Hepatocyte (in vitro differentiated cells): ENCODE measurements at places on chromosomes 13 and 19. TPM values are rescaled to one million over a fixed set of nuclear protein-coding genes. Genes with fewer than 3 reads are reported as not detected.

DNA sequence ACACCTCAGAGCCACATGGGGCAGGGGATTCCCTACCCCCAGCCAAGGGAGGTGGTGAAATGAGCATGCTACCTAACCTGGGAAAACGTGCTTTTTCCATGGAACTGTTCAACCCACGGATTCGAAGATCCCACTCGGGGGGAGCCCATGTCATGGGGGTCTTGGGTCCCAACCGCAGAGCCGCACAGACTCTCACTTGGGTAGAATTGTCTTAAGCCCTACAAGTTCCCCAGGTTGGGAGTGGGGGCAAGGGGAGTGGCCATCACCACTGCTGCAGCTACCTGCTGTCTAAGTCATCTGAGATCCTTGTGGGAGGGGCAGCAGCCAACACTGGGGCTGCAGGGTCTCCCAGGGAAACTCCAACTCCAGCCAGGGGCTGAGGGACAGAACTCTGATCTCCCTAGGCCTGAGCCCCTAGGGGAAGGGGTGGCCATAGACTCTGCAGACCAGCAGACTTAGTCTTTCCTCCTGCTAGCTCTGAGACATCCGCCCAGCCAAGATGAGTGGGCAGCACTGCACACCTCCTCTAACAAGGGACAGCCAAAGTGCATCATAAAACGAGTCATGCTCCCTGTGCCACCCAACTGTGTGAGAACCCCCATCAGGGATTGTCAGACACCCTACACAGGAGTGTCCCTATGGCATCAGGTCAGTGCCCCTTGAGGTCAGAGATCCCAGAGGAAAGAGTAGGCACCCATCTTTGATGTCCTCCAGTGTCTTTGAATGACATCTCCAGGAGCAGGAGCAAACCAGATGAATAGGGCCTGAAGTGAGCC lies 610.4 kb upstream of the SLITRK6 start:
- no peaks in the 10 kb centered on the region for H3K27me3 ChIP-seq
- H3K4me3 ChIP-seq: no peak overlapping the region
- DNase-seq: no peak
- no peak overlapping the region for H3K27ac ChIP-seq
- H3K4me1 ChIP-seq: no peaks in the 10 kb centered on the region

GRCh38 chr19:1384085-1384462 lies 367 bp downstream of the NDUFS7 start:
- peaks cover 5% of the 10 kb centered on the region for H3K4me1 ChIP-seq
- no peak for DNase-seq
- no peaks in the 10 kb centered on the region for H3K36me3 ChIP-seq
- no peaks in the 10 kb centered on the region for H3K27me3 ChIP-seq
- H3K4me3 ChIP-seq: peak overlapping the region; percentile 69

DNA sequence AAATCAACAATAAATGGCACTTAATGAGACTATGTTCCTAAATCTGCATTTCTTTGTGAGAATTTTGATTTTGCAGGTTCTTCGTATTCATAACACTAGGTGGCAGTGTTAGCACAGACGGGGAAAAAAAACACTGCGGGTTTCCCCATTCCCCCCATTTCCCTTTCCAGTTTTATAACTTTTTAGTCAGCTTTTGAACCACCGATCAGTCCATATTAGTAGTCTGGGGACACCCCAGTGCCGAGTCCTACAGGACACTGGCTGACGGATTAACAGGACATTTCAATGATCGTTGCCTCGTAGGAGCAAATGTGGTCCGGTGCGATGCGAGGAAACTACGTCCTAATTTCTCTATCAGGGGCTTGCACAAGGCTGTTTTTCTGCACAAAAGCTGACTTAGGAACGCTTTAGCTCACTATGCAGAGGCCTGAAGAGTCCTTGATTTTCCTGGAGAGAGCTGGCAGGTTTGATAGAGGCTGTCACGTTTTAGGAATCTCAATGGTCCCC lies 234.3 kb downstream of the LMO7 start:
- DNase-seq: peak; percentile 45
- no peaks in the 10 kb centered on the region for H3K36me3 ChIP-seq
- H3K27me3 ChIP-seq: no peaks in the 10 kb centered on the region
- no peak overlapping the region for H3K4me3 ChIP-seq

DNA sequence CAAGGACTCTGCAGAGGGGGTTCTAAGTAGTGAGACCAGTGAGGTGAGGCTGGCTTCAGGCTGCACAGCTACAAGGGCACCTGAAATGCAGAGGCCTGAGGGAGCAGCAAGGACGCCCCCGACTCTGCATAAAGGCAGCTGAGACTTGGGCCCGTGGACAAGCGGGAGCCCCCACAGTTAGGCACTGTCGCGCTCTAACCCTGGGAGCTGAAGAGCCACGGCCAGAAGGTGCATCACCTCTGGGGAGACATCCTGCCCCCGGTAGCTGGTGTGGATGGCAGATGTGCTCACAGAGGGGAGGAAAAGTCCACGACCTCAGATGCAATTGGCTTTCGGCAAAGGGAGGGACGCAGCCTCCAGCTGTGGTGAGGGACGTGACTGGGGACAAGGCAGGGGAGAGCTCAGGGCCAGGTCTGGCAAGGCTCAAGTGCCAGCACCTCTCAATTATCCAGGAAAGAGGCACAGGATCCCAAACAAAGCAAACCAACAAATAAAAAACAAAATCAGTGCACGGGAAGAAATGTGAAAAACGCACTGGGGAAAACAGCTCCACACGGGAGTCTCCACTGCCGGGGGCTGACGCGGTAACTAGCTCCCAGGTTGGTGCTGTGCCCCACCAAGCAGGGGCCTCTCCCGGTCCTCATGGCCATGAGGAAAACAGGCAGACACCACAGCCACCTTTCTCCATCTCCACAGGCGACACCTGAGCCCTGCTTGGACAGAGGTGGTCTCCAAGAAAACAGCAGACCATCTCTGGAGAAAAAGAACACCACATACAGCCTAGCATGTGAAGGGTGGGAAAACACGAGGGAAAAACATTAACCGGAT lies 23.0 kb upstream of the PLPP2 start:
- H3K27me3 ChIP-seq: no peaks in the 10 kb centered on the region
- H3K4me3 ChIP-seq: no peak overlapping the region
- H3K36me3 ChIP-seq: no peaks in the 10 kb centered on the region
- DNase-seq: no peak

GRCh38 chr19:56321254-56321988 lies 6.8 kb upstream of the ZSCAN5A start:
- H3K27me3 ChIP-seq: no peaks in the 10 kb centered on the region
- no peak overlapping the region for H3K4me3 ChIP-seq
- H3K27ac ChIP-seq: no peak overlapping the region
- no peaks in the 10 kb centered on the region for H3K36me3 ChIP-seq
- DNase-seq: no peak

- peak within 1 kb of the TSS; percentile 98 for H3K27ac ChIP-seq
- H3K4me1 ChIP-seq: peaks cover 31% of the 10 kb centered on the region
- peak; percentile 99 for DNase-seq
- no peaks in the 10 kb centered on the region for H3K36me3 ChIP-seq
- H3K4me3 ChIP-seq: peak within 1 kb of the TSS; percentile 80
Observed at GRCh38 chr19:53867225-53868090, at the start of gene MYADM. Gene MYADM, plus strand, starts transcription at chr19:53867883. Its CDS starts 5,647 bp downstream, at chr19:53873530.

DNA sequence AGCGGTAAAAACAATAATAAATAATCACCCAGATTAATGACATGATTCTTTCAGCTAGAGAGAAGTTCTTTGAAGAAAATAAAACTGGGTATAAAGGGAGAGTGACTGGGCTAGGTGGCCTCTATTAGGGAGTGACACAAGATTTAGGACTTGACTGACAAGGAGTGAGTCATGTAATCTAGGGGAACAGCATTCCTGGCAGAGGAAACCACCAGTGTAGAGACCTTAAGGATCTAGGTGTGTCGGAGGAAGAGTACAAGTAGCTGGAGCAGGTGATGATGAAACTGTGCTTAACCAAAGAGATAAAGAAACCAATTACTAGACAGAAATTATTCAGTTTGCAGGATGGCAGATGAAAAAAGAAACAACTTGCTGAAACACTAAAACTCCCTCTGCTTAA lies 248.0 kb downstream of the RFC3 start:
- no peaks in the 10 kb centered on the region for H3K4me1 ChIP-seq
- no peaks in the 10 kb centered on the region for H3K36me3 ChIP-seq
- DNase-seq: peak; percentile 19
- H3K4me3 ChIP-seq: no peak overlapping the region
- H3K27me3 ChIP-seq: no peaks in the 10 kb centered on the region

DNA sequence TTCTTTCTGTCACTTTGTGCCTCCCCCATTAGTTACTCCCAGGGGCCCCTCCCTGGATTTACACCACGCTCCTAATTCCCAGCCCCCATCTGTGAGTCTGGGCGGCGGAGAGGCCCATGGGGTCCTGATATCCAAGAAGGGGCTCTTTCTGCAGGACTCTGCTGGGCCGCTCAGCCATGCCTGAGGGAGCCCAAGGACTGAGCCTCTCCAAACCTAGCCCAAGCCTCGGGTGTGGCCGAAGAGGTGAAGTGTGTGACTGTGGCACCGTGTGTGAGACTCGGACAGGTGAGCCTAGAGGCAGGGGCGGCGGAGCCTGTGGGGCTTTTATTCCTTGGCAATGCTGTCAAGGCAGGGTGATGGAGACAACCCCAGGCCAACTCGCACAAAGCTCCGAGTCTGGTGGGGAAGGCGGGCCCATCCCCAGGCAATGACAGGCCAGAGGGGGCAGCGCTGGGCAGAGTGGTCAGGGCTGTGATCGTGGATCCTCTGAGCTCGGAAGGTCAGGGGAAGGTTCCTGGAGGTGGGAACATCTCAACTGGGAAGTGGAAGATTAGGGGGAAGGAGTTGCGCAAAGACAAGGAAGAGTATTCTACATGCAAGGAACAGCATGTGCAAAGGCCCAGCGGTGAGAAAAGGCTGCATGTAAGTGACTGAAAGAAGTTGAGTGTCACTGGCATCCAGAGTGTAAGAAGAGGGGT lies 1.6 kb downstream of the PLEKHG2 start:
- peak overlapping the region; percentile 59 for H3K4me3 ChIP-seq
- peak overlapping the region; percentile 99 for H3K27ac ChIP-seq
- DNase-seq: peak; percentile 44
- peaks cover 18% of the 10 kb centered on the region for H3K4me1 ChIP-seq
- H3K36me3 ChIP-seq: no peaks in the 10 kb centered on the region
- no peaks in the 10 kb centered on the region for H3K27me3 ChIP-seq

- H3K27ac ChIP-seq: no peak overlapping the region
- DNase-seq: no peak
- H3K36me3 ChIP-seq: no peaks in the 10 kb centered on the region
- H3K27me3 ChIP-seq: peaks cover 58% of the 10 kb centered on the region
- no peak overlapping the region for H3K4me3 ChIP-seq
Observed at GRCh38 chr13:99689955-99690354, 188.7 kb downstream of the TM9SF2 start.

- no peak overlapping the region for H3K4me3 ChIP-seq
- no peaks in the 10 kb centered on the region for H3K36me3 ChIP-seq
- H3K27ac ChIP-seq: no peak overlapping the region
- H3K4me1 ChIP-seq: peaks cover 14% of the 10 kb centered on the region
- no peak for DNase-seq
Observed at GRCh38 chr19:42421591-42422031, 5.6 kb downstream of the LIPE start.

- no peak overlapping the region for H3K4me3 ChIP-seq
- no peak overlapping the region for H3K27ac ChIP-seq
- no peaks in the 10 kb centered on the region for H3K4me1 ChIP-seq
- no peaks in the 10 kb centered on the region for H3K36me3 ChIP-seq
- no peak for DNase-seq
- H3K27me3 ChIP-seq: no peaks in the 10 kb centered on the region
Observed at GRCh38 chr19:49366110-49366509, 2.4 kb downstream of the DKKL1 start.

DNA sequence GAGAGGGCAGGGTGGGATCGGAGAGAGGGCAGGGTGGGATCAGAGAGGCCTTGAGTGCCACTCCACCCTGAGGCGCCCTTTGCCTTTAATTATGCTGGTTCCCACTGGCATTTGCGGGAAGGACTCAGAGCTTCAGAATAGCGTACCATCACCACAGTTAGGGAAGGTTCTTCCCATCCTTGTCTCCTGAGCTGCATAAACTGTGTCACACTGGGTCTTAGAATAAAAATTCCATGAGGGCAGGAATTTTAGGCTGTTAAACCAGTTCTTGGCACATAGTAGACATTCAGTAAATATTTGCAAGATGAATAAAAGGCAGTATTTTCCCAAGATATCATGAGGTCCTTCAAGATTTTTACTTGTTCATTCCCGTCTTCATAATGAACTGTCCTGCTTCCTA lies 24.4 kb downstream of the PPP2R1A start:
- H3K4me1 ChIP-seq: no peaks in the 10 kb centered on the region
- no peak overlapping the region for H3K27ac ChIP-seq
- H3K27me3 ChIP-seq: no peaks in the 10 kb centered on the region
- no peak for DNase-seq

- no peaks in the 10 kb centered on the region for H3K27me3 ChIP-seq
- DNase-seq: no peak
- no peak overlapping the region for H3K4me3 ChIP-seq
- no peak overlapping the region for H3K27ac ChIP-seq
- H3K36me3 ChIP-seq: no peaks in the 10 kb centered on the region
- no peaks in the 10 kb centered on the region for H3K4me1 ChIP-seq
Observed at GRCh38 chr19:15769586-15769985, 17.9 kb upstream of the OR10H5 start.

- no peaks in the 10 kb centered on the region for H3K27me3 ChIP-seq
- no peak overlapping the region for H3K27ac ChIP-seq
- H3K4me3 ChIP-seq: no peak overlapping the region
- no peaks in the 10 kb centered on the region for H3K36me3 ChIP-seq
- no peak for DNase-seq
- peaks cover 14% of the 10 kb centered on the region for H3K4me1 ChIP-seq
Observed at GRCh38 chr13:66137384-66137783, 1092.8 kb downstream of the PCDH9 start.

DNA sequence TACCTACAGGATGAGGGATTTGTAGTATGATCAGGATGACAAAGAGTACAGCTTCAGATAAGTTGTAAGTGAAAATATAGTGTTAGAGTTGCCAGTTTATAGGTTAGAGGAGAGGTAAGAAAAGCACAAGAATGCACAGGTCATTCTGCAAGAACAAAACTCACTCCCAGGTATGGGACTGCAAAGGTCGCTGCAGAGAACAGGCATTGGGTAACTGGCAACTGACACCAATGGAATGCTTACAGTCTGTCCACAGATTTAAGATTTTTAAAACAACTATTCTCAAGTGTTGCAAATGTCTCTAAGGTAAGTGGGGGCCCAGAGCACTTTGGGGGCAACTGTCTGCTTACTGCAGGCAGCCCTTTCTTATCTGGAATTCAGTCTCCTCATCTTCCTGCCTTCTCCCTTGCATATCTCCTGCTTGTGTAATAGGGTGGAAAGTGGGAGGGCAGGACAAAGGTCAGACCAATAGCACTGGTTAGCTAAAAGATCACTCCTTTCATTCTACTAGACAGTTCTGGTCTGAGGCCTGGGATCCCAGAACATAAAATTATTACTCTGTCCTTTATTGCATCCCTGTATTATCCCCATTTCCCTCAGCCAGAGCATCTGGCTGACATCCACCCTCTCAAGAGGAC lies 42.3 kb upstream of the ZNF726 start:
- H3K4me3 ChIP-seq: no peak overlapping the region
- no peaks in the 10 kb centered on the region for H3K36me3 ChIP-seq
- H3K27me3 ChIP-seq: no peaks in the 10 kb centered on the region
- H3K4me1 ChIP-seq: no peaks in the 10 kb centered on the region
- DNase-seq: no peak
- no peak overlapping the region for H3K27ac ChIP-seq

The WIZ gene
- 24.5 and 34.9 TPM in 2 replicates for polyA plus RNA-seq

The AMER2 gene
- polyA plus RNA-seq: 0.02 and 0.18 TPM in 2 replicates

The ZNF492 gene
- polyA plus RNA-seq: not detected in 2 replicates

The CLASRP gene
- polyA plus RNA-seq: 45.8 and 74.5 TPM in 2 replicates

The DNMT1 gene
- polyA plus RNA-seq: 62.3 and 63.5 TPM in 2 replicates

The ZNF677 gene
- 18.7 and 21.2 TPM in 2 replicates for polyA plus RNA-seq

The CBLC gene
- 38.1 and 39.7 TPM in 2 replicates for polyA plus RNA-seq

The PDX1 gene
- polyA plus RNA-seq: 0.95 and 1.8 TPM in 2 replicates

The HCST gene
- 3.9 and 4.8 TPM in 2 replicates for polyA plus RNA-seq

The TBXA2R gene
- polyA plus RNA-seq: 1.2 and 2.0 TPM in 2 replicates

The CYSLTR2 gene
- 5.1 and 5.3 TPM in 2 replicates for polyA plus RNA-seq

The UNC13A gene
- 0.21 TPM in 1 of 2 replicates, not detected in the other for polyA plus RNA-seq

The GPR4 gene
- 0.10 TPM in 1 of 2 replicates, not detected in the other for polyA plus RNA-seq

The CGB7 gene
- 1.6 and 4.1 TPM in 2 replicates for polyA plus RNA-seq

The CGB5 gene
- polyA plus RNA-seq: 0.22 and 1.2 TPM in 2 replicates

The ADGRE1 gene
- not detected in 2 replicates for polyA plus RNA-seq
